Glutamatergic neuron (in vitro differentiated cells): ENCODE measurements at places on chromosomes 16 and 17. TPM values are rescaled to one million over a fixed set of nuclear protein-coding genes. Genes with fewer than 3 reads are reported as not detected.
A peak's percentile ranks its signal among the peaks of the same experiment; 100 is the strongest.

DNA sequence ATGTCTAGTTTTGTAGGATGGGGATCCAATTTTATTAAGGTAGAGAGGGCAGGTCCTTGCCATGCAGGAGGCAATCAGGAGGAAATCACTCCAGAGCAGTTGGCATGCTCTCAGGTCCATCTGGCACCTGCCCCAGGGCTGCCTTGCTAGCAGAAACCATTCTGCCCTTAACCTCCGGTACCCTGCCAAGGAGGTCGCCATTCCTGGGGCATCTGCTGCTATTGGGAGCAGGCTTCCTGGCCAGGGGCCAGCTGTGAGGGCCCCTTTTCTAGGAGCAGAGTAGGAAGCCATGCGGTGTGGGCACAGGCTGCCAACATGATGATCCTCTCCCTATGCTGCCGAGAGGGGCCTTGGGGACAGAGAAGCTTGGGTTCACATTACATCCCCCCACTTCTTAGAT, 47.6 kb upstream of the MGAT5B start:
- no peak for DNase-seq

The SDR42E1 gene
- total RNA-seq, result 0.20 TPM

GRCh38 chr17:34813290-34813689, 148.0 kb downstream of the CCT6B start:
- DNase-seq, result no peak

DNA sequence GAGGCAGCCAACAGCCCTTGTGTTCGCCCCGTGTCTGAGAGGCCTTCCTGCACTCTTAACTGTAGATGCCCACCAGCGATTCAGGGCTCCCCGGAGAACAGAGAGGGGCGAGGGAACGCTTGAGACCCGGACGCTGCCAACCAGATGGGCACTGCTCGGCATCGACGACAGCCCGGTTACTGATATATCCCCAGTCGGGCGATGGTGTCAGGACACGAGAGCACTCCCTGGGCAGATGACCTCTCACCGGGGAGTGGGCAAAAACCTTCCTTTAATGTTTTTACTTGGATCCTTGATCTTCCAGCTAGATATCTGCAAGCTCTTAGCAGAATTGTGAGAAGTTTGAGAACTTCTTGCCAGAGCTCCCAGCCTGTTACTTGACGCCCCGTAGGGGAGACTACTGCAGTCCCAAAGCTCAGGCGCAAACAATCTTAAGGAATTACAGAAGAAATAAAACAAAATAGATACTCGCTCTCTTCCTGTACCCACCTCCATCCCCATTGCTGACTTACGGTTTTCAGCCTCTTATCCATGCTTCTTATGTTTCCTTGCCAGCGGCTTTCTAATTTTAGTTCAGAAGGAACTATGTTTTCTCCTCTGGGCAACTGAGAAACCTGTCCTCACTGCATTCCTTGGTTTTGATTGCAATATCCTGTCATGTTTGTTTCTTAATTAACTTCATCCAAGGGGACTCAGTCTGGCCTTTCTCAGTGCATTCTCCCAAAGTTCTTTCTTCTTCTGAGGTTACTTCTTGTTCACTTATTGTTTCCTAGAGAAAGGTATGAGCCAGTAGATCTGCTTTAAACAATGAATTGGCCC, 845 bp downstream of the SP2 start:
- DNase-seq, result no peak

DNA sequence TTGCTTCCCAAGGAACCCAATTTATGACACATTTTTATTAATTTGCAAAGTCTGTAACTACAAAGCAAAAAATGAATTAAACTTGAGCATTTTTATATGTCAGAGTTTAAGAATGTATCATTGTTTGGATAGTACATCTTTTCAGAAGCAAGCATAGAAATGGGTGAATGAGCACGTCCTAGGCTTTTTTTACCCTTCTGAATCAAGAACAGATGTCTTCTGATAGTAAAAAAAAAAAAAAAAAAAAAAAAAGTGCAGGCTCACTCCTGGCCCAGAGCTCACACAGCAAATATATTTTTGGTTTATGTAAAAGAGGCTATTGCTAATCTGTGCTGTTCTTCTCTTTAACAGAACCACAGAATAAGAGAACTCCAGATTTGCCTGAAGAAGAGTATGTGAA, 6.3 kb downstream of the TERF2IP start:
- DNase-seq, result no peak

- no peak for DNase-seq
Observed at GRCh38 chr17:58694826-58695225, 2.4 kb downstream of the RAD51C start.

GRCh38 chr17:46834846-46835245, 16.4 kb upstream of the WNT3 start:
- no peak for DNase-seq

The NAA38 gene
- 49.7 TPM for total RNA-seq

DNA sequence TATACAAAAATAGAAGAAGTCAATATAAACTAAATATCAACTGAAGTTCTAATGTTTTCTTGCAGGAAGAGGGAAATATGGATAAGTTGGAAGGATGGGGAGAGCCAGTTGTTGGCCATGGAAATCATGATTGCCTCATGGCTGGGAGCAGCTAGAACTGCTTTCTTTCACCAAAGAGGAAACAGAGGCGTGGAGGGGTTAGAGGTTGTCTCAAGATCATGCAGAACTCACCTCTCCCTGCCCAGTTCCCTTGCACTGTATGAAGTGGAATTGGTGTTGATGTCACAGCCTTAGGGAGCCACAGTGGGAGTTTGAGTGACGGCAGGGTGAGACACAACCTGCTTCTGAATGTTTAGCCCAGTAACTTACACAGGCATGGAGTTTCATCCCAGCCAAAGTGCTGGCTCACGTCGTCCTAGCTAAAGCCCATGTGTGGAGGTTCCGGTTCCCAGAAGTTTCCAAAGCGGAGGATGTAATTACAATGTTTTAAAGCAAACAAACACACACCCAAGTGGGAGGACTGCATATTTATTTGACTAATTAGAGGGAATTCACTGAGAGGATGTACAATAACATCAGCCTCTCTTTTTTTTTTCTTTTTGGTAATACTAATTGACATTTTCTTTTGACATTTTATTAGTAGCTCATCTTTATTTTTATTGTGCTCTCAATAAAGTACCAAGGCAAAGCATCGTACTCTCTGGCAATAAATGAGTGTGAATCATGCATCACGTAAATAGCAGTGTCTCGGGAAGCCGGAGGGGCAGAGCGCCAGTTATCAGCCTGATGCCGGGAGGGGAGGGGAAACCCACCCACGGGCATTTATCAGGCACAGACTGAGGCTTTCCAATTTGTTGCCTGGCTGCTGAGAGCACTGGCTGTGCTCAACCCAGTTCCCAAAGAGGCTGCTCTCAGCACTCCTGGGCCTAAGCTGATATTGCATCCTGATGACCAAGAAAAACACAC, 118.7 kb upstream of the CDH5 start:
- DNase-seq, result no peak

GRCh38 chr17:54404259-54404658, 496.4 kb upstream of the TOM1L1 start:
- no peak for DNase-seq

DNA sequence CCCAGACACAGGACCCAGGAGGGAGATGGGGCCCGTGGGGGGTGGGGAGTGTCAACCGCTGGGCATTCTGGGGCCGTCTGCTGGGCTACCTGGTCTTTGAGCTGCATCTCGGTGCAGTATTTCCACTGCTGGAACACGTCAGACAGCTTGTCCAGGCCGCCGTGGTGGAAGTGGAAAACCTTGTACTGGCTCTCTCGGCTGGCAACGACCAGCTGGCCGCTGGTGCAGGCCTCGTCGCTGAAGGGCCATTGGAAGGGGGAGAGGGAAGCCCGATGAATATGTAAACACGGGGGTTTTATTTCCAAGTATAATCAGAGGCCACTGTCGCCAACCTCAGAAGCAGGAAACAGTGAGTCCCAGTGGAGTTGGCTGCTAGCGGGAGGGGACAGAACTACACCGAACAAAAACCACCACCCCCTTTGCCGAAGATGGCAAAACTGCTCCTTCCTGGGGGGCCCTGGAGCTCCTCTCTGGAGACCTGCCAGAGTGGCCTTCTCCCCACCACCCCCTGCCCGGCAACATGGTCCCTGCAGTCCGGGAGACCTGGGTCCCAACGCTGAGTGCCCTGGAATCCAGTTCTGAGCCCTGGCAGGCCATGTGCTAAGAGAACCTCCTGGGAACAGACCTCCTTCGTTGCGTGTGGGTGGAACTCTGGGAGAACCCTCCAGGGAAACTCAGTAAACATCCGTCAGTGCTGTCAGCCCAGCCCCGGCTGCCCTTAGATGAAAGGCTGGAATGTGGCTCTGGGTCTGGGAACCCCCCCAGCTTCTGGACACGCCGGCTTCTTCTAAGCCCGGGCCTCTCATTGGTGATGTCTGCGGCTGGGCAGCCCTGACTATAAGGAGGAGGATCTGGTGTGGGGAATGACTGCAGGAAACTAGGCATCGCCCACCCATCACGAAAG, 84.1 kb downstream of the TBC1D16 start:
- peak; percentile 58 for DNase-seq

GRCh38 chr16:12901597-12902461, at the start of gene SHISA9:
Gene SHISA9 (plus strand): TSS chr16:12901598.
- peak; percentile 66 for DNase-seq

GRCh38 chr17:76270770-76271668, 5.9 kb downstream of the UBALD2 start:
- no peak for DNase-seq

The CAPNS2 gene
- total RNA-seq, result not detected

DNA sequence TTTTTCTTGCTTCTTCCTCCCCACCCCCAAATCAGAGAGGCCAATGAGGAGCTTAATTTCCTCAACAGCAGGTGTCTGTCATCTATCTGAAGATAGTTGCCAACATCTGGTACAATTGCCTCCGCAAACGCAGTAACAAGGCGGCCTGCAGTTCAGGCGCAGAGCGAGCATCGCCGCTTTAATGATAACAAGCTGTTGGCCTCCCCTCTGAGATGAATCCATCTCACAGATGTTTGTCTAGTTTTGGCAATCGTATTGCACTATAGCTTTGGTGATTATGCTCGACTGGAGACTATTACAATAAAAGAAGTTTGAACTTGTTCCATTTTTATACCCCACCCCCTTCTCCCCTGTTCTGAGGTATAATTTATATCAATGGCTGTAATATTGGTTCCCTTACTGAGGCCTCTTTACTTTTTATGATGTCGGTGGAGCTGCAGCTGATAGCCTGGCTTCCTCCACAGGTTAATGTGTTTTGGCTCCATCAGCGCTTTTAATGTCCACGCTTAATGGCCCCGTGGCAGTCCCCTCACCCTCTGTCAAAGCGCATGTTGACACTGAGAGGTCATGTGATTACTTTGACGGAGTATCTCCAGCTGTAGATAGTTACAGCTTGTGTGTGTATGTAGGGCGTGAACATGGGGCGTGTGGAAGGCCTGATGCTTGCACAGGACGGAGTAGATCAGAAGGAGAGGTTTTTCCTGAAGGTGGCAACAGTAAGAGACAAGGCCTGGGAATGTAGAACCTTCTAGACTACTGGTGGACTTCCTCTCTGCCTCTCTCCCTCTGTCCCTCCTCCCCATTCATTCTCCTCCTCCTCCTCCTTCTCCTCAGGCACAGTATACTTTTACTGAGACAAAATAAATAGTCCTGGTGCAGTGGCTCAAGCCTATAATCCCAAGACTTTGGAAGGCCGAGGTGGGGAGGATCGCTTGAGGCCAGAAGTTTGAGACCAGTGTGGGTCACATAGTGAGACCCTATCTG, 164.7 kb downstream of the MSI2 start:
- DNase-seq, result no peak

- no peak for DNase-seq
Observed at GRCh38 chr16:30557707-30557956, 542 bp downstream of the ZNF764 start.

GRCh38 chr16:9134739-9135138, 43.3 kb downstream of the HAPSTR1 start:
- DNase-seq, result peak; percentile 67

The SYNGR3 gene
- total RNA-seq, result 45.7 TPM

DNA sequence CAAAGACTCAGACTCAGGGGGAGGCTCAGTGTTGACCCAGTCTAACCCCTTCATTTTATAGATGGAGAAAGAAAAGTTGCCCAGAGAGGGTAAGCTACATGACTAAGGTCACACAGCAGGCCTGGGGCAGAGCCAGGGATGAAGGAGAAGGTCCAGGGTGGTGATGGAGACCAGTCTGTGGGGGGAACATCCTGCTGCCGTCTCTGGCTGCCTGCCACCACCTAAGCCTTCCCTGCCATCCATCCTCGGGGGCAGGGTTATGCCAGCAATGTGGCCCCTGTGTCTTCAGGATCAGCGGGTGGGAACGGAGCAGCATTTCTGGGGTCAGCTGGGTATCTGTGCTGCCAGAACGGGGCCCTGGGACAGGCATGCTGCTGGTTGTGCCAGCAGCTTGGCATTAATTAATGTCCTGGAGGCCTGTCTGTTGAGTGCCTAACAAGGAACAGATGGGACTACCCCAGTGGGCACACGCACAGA, 5.5 kb downstream of the DOK4 start:
- DNase-seq, result no peak

The TNP2 gene
- total RNA-seq, result not detected

The KRT23 gene
- not detected for total RNA-seq

DNA sequence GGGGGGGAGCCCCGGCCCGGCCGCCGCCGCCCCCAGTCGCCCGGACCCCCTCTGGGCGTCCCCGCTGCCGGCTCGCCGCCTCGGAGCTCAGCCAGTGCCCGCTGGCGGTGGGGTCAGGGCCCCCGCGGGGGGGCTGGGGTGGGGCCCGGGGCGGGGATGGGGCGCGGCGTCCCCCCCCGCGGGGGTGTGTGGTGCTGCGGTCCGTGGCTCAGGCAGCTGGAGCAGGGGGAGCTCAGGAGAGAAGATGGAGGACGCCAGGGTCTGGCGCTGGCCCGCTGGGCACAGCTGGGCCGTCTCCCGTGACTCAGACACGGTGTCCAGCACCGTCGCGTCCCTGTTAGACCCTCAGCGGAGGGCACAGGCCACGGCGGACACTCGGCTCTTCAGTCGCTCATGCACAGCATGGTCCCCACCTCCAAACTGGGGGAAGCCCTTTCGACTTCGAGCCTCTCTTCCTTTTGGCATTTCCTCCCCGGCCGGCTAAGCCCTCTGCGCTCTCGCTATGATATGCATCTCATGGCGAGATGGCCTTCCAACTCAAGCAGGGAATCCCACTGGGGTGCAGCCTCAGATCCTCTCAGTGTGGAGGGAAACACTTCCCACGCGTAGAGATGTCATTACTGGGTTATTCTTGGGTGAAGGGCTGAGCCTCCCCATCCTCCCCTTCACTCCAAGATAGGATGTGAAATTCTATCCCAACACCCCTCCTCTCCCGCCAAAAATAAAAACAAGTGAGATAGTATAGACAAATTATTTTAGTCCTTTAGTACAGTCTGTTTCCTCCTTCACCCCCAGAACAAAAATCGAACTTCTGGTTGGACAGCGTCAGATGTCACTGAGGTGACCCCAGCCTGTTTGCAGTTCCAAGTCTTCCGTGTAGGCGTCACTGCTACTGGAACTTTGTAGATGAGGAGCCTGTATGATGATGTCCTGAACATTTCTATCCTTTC, 522 bp upstream of the VEZF1 start:
- DNase-seq, result peak; percentile 75

GRCh38 chr16:89026121-89026612, 49.2 kb upstream of the CBFA2T3 start:
- DNase-seq, result no peak
